Left colon (tissue), 2 donors: ENCODE measurements at places on chromosomes 12 and 14. TPM values are rescaled to one million over a fixed set of nuclear protein-coding genes. Genes with fewer than 3 reads are reported as not detected.

GRCh38 chr14:52898496-52898895, 52.4 kb downstream of the FERMT2 start:
- no peak for DNase-seq

GRCh38 chr12:112149596-112149995, 24.2 kb downstream of the TRAFD1 start:
- DNase-seq: no peak

- DNase-seq: no peak
Measured at GRCh38 chr14:23117371-23118020, 1.6 kb downstream of the CEBPE start.

Gene PLEKHG7
- total RNA-seq: 0.84 TPM

Gene ZNF385A
- 8.3 TPM for total RNA-seq

Gene DYRK2
- total RNA-seq: 144 TPM
